ENCODE measurements at places on chromosomes 3 and 15.

- DNase-seq, result no peak
Observed at GRCh38 chr3:12766541-12766940, 7.5 kb upstream of the TMEM40 start.

DNA sequence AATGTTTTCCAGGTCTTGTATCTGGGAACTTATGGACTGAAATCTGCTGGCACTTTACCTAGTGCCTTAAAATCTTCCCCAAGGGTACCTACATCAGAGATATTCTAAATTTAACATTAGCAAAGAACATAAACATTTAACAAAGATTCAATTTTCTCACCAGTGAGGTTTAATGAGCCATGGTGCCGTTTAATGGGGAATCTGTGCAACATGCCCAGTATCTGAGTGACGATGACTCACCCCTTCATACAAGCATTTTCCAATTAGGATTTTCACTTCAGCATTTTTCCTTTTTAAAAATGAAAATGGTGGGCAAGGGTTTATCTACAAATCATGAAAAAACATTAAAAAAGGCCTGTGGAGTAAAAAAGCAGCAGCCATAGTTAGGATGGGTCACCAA, 189.4 kb downstream of the SLC9A9 start:
- no peak for DNase-seq

- DNase-seq, result no peak
Observed at GRCh38 chr3:129409541-129409940, 18.9 kb downstream of the EFCAB12 start.

DNA sequence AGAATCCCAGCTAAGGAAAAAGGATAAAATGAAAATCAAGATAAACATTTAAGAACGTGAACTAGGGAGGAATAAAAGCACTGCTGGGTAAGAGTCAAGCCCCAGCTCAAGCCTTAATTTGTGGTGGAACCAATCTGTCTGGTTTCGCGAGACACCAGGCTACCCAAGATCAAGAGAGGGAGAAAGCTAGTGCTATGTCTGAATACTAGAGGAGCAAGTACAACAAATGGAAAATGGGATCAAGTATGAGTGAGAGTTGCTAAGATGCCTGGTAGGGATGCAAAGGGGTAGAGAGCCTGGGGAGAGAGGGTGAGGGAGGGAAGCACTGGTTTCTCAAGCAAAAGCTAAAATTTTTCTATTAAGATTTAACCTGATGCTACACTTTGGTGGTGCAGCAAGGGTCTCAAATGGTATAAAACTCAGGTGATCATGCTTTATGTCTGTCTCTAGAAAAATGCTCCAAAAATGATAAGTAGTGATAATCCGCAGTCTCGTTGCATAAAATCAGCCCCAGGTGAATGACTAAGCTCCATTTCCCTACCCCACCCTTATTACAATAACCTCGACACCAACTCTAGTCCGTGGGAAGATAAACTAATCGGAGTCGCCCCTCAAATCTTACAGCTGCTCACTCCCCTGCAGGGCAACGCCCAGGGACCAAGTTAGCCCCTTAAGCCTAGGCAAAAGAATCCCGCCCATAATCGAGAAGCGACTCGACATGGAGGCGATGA, 1.7 kb upstream of the SETD5 start:
- no peak for DNase-seq

GRCh38 chr15:28185148-28185895, 86.2 kb upstream of the OCA2 start:
- no peak for DNase-seq

DNA sequence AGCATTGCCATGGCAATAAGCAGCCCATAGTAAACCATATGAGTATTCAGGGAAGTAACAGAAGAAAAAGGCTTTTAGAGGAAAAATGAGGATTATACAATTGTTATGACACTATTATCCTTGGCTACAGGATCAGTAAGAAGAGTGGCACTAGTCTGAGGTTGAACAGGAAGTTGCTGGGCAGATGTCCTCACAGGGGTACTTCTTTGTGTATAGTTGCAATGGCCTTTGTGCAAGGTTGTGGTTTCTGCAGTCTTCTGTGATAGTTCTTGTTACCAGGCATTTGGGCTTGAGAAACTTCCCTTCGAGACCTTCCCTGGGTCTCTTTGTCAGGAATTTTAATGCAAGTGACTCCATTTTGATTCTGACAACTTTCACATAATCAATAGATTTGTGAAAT, 100.6 kb upstream of the ATP11B start:
- DNase-seq, result no peak

- DNase-seq, result no peak
Observed at GRCh38 chr3:189613122-189613521, 18.1 kb upstream of the TP63 start.

DNA sequence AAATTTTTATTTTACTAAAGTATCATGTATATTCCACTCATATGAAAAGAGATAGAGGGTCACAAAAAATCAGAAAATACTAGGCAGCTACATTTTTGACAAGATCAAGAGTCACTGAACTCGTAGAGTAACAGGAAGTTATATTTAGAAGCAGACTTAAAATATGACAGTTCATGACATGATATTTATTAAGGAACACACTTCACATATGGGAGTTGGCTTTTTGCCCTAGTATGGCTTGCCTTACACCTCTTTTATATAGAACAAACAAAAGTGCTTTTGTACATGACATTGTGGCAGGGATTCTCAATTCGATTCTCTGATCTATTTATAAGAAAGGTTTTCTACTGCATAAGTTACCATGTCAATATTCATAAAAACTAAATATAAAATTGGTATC, 80.1 kb upstream of the GBE1 start:
- DNase-seq, result no peak

GRCh38 chr15:92637626-92638025, 17.9 kb downstream of the FAM174B start:
- no peak for DNase-seq

DNA sequence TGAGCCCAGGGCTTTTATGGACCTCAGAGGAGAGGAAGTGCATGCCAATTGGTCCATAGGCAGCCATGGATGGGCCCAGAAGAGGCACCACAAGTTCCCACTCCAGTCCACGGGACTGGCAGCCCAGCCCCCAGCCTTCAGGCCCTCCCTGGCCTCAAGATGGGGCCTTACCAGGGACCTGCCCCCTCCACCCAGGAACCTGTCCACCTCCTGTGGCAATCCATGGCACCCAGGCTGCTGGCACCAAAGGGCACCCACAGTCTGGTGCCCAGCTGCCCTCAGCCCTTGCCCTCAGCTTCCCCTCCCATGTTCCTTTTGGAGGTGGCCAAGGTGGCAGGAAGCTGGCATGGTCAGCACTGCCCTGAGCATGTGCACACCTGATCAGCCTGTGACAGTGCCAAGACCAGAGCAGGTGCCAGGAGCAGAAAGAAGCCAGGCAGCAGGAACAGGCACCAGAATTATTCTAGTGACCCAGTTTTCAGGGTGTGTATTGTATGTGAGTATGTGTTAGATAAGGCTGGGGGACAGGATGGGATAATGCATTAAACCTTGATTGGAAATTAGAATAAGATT, 415.0 kb downstream of the NTRK3 start:
- DNase-seq, result no peak

GRCh38 chr3:135907422-135908165, 57.9 kb upstream of the PPP2R3A start:
- DNase-seq, result no peak

- DNase-seq, result no peak
Observed at GRCh38 chr3:197734667-197735318, 1.9 kb downstream of the RUBCN start.

DNA sequence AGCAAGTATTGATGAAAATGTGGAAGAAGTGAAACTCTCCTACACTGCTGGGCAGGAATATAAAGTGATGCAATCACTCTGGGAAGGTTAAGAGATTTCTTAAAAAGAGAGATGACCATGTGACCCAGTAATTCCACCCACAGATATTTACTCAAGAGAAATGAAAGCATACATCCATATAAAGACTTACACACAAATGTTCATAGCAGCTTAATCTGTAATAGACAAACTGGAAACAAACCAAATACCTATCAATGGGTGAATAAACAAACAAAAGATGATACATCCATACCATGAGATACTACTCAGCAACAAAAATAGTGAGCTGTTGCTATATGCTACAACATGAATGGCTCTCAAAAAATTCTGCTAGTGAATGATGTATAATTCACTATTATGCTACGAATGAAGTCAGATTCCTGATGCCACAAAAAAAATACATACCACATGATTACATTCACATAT, 463.3 kb downstream of the MAGI1 start:
- DNase-seq, result no peak

DNA sequence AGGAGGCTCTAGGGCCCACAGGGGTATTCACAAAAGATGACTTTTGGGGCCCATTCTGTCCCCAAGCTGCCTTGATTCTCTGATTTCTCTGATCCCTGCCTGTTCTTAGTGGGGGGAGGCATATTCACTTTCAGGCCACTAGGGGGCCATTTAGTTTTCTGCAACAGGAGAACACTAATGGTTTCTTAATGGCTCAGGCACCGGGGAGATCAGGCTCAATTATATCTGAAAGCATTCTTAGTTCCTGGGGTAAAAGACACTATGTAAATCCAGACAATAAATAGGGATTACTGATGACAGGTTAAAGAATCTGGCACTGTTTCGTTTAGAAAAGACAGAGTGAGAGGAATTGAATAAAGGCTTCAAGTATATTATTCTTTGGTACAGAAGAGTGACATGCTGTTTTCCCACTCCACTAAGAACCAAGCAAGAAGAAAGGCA, 2.5 kb upstream of the INAFM2 start:
- DNase-seq, result no peak

- no peak for DNase-seq
Observed at GRCh38 chr15:73196113-73196512, 143.8 kb downstream of the NEO1 start.

DNA sequence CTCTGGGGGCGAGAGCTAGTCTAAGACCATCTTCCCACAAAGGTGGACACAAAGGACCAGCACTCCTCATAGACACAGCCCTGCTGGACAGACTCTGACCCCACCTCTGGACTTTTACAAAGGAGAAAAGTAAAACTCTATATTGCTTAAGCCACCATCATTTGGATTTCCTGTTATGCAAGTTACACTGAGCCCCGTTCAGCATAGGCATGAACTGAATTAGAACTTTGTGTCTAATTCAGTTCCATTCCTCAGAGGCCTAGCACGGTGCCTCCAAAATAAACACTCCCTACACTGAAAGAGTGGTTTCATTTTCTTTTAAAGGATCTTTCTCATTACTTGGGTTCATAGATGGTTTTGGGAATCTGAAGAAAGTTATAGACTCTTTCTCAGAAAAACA, 79.2 kb upstream of the OCA2 start:
- DNase-seq, result no peak

- no peak for DNase-seq
Observed at GRCh38 chr3:37995652-37996641, 5.4 kb downstream of the VILL start.

DNA sequence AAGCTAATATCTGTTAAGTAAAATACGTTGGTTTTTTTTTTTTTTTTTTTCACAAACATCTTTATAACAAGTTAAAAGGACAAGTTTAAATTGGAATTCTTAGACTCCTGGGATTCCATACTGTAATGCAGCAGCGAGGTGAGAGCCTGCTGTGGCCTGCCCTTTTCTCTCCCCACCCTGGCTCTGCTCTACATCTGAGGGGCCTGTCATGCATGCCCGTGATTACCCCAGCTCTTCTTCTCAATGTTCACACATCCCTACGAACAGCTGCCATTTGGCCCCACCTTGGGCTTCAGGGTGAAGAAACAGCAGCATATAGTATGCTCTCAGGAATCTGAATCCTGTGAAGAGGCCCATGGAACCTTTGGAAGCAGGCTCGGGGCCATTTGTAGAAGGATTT, 14.7 kb downstream of the CFAP91 start:
- no peak for DNase-seq

DNA sequence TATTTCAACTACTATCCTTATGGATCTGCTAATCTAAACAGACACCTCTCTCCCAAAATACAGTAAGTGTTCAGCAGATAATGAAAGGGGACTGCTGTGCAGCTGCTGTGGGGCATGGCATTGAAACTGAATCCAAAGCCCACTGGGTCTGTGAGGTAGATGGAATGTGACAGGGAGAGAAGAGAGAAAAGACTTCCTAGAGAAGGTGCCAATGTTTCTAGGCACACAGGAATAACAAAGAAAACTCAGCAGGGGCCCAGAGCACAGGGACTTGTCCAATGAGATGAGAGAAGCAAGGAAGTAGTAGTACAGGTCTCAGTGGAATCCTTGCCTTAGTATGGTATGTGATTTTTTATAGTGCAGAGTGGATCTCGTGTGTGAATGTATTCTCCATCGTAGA, 457.8 kb downstream of the IL5RA start:
- DNase-seq, result no peak

- DNase-seq, result no peak
Observed at GRCh38 chr3:61184956-61185355, 66.3 kb downstream of the FHIT start.

- no peak for DNase-seq
Observed at GRCh38 chr3:78799681-78800080, 968.1 kb downstream of the ROBO1 start.

DNA sequence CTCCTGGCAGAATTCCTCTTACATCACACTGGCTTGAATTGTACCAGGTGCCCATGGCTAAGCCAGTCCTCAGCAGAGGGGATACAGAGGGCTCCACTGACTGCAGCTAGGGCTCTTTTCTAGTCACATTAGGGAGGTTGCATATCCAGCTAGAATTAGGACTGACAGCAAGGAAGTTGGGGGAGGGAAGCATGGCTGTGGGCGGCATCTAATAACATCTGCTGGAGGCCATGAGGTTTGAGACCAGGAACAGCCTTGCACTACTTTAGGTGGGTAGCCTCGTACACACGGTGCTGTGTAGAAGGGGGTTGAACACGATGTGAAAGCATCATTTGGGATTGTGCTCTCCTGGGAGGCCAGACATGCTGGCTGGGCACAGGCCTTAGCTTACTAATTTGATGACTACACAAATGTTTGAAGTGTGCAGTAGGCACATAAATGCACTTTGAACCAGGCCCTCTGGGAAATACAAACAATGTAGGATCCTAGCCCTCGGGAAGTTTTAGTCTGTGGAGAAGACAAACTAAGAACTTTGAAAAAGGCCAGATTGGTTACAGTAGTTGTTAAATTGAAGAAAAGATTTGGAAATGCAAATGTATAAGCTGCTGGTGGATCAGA, 30.2 kb downstream of the CHCHD6 start:
- no peak for DNase-seq

DNA sequence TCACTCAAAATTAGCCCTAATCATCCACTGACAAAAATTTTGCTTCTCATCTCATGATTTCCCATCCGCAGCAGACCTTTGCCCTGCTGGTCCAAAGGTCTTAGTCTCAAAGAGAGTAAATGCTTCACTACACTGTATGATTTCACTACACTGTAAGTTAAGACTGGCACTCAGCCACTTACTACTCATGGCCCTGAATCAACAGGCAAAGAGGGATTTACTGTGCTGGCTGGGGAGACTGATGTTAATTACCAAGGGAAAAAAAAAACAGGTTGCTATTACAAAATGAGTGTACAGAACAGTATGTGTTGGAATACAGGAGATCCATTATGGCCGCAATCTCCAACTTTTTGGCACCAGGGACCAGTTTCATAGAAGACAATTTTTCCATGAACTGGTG, 214.8 kb downstream of the ZMAT3 start:
- no peak for DNase-seq

- DNase-seq, result no peak
Observed at GRCh38 chr3:120831066-120831465, 76.9 kb upstream of the STXBP5L start.

- DNase-seq, result no peak
Observed at GRCh38 chr15:57640930-57641682, 49.4 kb downstream of the MYZAP start.
